ENCODE measurements at places on chromosomes 13 and 19. TPM values are rescaled to one million over a fixed set of nuclear protein-coding genes. Genes with fewer than 3 reads are reported as not detected.

DNA sequence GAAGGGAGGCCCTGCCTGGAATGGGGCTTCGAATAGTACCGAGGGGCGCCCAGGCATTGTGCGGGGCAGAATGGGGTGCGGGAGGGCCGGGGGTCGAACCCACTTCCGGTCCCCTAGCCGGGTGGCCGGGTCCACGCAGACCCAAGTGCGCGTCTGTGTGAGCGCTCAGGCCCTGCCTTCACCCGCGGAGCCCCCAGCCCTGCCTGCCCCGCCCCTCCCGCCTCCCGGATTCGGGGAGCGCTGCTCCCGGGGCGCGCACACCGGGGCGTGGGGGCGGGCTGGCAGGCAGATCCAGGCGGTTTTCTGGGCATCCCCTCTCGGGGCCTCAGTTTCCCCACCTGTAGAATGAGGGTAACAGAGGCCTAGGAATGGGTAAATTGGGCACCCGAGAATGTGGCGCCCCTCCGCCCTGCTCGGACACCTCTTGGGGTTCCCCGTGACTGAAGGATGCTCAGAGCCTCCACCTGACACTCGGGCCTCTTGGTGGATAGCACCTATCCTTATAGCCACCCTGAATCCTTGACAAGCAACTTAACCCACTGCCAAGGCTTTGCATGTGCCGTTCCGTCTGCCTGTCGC, 682 bp downstream of the PIK3R2 start:
- DNase-seq: peak; percentile 44

DNA sequence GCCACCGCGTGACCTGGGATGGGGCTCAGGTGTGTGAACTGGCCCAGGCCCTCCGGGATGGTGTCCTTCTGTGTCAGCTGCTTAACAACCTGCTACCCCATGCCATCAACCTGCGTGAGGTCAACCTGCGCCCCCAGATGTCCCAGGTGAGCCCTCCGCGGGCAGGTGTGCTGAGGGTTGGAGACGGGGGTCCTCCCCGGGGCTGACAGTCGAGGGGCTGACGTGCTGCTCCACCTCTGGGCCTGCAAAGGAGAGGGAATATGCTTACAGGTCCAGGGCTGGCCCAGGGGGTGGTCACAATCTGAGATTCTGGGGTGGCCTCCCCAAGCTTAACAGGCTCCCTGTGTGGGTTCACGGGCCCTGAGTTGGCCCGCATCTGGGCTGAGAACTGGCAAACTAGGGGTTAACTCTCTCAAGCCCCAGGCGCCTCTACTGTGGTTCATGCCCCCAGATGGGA, 386 bp downstream of the VAV1 start:
- DNase-seq: no peak

- DNase-seq: peak; percentile 2
These were observed 586 bp downstream of the MRI1 start for GRCh38 chr19:13764821-13765394.

- DNase-seq: no peak
These were observed 197.2 kb upstream of the CSNK1A1L start for GRCh38 chr13:37302686-37303085.

The THSD1 gene
- 1.7 TPM for polyA plus RNA-seq

DNA sequence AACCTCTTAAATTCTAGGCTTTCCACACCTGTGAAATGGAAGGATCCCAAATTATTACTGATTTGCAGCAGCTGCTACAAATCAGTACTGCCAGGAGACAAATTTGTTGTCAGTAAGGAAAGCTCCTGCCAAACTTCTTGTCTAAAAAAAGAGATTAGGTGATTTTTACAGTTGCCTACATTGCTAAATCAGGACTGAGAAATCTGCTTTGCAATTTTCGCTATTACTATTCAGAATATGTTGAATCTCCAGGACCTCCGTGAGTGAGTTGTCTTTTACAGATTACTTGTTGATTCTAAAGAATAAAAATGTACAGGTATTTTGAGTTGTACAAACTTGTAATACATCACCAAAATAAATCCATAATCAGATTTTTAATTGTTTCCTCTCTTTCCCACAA, 1815.9 kb downstream of the PCDH9 start:
- DNase-seq: peak; percentile 10

GRCh38 chr13:110464556-110465333, 96.8 kb downstream of the RAB20 start:
- DNase-seq: peak; percentile 69

DNA sequence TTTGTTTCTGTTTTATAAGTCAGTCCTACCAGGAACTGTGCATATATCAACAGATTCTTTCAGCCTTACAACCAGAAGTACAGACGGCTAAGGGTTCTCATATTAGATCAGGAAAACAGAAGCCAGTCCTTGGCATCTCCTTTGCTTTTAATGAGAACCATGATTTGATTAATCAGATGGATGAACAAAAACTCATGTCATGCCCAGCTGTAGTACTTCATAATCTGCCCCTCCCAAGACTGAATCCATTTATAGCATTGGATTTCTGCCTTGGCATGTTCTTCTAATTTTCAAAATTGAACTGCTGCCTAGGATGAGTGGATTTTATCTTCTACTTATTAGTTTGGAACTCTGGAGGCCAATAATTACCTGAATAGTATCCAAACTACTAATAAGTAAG, 617.2 kb downstream of the SLITRK5 start:
- DNase-seq: no peak

GRCh38 chr13:73754727-73755292, 379.4 kb downstream of the KLF12 start:
- DNase-seq: peak; percentile 75

DNA sequence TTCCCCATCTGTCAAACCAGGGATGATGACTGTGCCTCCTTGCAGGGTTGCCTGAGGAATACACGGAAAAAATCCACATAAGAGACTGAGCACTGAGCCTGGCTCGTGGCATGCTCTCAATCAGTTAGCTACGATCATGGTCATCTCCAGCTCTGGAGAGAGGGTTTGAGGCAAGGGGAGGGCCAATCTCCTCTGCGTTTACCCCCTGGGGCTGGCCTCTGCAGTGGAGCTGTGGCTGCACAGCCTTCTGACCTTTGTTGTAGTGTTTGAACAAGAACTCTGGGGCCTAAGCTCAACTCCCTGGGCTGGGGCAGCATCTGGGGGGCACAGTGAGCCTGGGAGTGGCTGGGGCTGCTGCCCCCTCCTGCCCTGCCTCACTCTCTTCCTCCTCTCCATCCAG, 5.9 kb downstream of the LRRC4B start:
- no peak for DNase-seq

DNA sequence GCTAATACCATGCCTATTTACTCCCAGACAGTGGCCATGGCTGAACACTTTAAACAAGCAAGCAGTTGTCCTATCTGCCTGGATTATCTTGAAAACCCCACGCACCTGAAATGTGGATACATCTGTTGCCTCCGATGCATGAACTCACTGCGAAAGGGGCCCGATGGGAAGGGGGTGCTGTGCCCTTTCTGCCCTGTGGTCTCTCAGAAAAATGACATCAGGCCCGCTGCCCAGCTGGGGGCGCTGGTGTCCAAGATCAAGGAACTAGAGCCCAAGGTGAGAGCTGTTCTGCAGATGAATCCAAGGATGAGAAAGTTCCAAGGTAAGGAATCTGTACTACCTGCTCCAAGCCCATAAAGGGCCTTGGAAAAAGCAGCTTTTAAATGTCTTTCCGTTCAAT, 8.6 kb downstream of the RFPL4AL1 start:
- DNase-seq: no peak

- DNase-seq: no peak
These were observed 241.9 kb downstream of the UQCRFS1 start for GRCh38 chr19:28971049-28971448.

GRCh38 chr19:10858204-10858828, 10.1 kb downstream of the C19orf38 start:
- no peak for DNase-seq

GRCh38 chr13:111342721-111343120, 22.3 kb downstream of the TEX29 start:
- no peak for DNase-seq

DNA sequence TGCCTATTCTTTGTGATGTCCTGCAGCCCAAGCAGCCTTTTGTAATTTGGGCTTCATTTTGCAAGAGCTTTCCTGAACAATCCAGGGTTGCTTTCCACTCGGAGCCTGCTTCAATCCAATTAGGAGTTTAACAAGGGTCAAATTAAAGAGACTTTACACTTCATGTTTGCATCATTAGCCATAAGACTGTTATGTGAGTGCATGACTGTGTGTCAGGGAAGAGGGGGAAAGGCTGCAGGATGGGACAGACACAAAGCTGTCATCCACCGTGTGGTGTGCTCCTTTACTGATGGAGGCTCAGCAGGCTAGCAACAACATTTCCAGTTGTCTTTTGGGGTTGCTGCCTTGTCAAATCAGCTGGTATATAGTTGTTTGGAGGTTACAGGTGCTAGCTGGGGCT, 23.7 kb upstream of the MAB21L1 start:
- peak; percentile 70 for DNase-seq

The PEX11G gene
- polyA plus RNA-seq: 8.9 TPM

The TEX26 gene
- polyA plus RNA-seq: 0.34 TPM

DNA sequence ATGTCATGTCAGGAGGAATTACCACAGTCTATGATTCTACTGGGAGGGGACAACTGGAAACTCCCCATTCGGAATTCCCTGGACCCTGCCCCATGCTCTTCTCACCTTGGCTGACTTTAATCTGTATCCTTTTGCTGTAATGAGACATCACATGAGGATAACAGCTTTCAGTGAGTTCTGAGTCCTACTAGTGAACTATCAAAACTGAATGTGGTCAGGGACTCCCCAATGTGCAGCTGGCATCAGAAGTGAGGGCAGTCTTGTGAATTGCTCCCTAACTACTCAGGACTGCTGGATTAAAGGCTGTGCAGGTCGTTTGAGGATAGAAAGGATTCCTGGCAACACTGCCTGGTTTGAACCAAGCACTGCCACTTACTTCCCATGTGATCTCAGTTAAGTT, 15.2 kb downstream of the SIGLEC7 start:
- no peak for DNase-seq

- peak; percentile 99 for DNase-seq
These were observed at the start of gene KRI1 for GRCh38 chr19:10565567-10566407. TSS of gene KRI1 (minus strand) at chr19:10566010. CDS start at chr19:10565999, 11 bp downstream.

The CELF5 gene
- 33.6 TPM for polyA plus RNA-seq

DNA sequence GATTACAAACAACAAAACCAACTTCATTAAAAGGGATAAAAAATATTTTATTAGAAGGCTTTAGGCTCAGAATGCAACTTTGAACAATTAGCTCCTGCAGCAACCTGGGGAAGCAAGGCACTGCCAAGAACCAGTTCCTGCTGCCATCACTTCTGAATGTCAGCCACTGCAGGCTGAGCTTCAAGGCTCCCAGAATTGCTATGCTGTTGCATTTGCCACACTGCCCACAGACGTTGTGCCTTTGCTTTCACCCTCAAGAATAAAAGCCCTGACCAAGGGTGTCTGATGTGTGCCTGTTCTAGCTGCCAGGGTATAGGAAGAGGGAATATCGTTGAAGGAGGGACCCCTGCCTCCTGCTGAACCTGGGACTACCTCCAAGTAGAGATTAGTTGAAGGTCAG, 238.4 kb downstream of the ITGBL1 start:
- no peak for DNase-seq

DNA sequence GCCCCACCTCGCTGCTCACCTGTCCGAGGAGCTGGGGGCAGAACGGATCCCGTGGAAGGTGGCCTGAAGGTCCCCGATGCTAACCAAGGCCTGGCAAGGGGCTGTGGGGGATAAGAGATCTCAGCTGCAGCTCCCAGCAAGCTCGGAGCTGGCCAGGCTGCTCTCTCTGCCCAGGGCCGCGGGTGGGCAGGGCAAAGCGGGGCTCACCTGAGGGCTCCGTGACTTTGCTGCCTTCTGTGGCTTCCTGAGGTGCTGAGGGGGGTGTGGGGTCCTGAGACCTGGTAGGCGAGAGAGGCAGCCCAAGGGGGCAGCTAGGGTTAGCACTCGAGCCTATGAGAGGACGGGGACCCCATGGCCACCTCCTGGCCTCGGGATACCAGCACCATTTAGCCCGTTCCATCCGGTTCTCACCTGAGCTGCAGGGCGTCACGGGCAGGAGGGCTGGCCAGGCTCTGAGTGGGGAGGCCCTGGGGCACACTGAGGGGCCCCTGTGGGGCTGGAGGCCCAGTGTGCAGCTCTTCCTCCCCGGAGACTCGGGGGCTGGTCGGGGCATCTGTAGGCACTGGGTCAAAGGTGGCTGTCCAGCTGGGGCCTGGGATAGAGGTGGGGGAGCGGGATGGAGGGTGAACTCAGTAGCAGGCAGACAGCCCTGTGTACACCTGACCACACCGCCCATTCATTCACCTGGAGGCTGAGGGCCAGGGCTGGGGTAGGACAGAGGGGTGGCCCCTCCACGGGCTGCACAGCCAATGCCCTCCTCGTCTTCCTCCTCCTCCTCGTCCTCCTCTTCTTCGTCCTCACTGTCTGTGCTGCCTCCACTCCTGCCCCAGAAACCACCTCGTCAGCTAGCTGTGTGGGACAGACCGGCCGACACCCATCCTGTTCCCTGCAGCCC, 3.1 kb upstream of the TMEM86B start:
- no peak for DNase-seq

- peak; percentile 41 for DNase-seq
These were observed 26.3 kb downstream of the DCAF15 start for GRCh38 chr19:13978351-13979243.

DNA sequence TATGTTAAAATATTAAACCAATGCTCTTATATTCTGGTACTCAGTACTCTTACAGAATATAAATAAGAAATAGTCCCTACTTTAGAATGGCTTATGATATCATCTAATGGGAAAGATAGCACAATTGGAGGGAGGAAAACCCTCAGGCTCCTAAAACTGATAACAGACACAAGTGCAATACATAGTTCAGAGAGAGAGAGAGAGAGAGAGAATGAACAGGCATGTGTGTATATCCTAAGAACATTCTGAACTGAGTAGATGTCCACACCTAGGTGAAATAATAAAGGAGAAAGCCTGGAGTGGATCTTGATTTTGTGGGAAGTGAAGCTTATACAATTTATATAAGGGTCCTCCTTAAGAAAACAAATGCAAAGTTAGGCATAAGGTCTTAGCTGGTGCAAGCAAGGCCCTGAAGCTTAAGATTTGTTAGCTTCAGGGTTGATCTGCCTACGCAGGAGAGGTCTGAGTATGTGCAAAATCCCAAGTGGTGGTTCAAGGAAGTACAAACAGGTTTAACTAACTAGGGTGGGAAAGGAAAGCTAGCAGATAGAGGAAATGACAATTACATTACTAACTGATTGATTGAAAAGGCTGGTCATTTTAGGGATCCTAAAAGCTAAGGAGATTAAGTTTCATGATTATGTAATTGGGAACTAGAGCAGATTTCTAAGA, 53.3 kb downstream of the SOX21 start:
- no peak for DNase-seq

DNA sequence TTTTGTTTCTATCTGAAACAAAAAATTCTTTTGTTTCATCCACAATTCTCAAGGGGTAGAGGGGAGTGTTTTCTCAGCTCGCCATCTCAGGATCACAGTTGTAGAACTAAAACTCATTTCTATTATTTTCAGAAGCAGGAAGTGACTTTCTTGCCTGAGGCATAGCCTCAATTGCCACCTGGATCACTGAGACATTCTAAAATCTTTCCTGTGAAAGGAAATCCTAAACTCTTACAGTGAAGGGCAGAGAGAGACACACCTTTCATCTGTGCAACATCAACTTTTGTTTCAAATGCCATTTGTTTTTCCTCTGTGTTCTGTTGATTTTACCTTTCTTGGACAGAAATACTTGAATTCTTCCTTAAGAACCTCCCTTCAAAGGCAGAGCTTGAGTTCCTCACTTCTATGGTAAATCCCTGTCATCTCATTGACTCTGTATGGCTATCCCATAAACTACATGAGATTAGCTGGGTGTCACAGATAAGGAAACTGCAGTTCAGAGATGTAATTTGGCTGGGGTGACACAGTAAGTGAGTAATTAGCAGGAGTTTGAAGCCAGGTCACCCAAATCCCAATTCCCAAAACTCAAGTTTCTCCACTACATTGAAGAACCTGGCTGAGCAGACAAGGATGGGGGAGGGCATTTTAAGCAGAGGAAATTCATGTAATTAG, 224.4 kb upstream of the HTR2A start:
- no peak for DNase-seq
